ENCODE measurements at places on chromosomes 7 and 10.

- no peak for DNase-seq
These were observed 68.4 kb upstream of the TMEM229A start for GRCh38 chr7:124101173-124101768.

DNA sequence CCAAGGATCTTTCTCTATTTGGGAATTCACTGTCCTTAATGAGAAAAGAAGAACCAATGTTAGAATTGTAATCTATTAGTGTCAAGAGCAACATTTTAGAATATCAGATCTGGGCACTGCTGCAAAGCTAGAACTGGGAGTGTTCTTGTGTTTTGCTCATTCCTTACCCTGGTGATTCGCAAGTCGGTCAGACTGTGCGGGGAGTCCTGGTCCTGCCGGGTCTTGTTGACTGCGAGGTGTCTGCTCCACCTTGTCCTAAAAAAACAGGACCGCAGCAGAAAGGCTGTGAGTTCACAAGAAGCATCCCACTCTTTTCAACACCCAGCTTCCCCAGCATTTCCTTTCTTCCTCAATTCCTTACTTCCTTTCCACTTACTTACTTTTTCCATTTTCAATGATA is 79.0 kb downstream of the GRB10 start:
- DNase-seq, result no peak

- DNase-seq, result no peak
These were observed 32.1 kb upstream of the NMT2 start for GRCh38 chr10:15200626-15201025.

DNA sequence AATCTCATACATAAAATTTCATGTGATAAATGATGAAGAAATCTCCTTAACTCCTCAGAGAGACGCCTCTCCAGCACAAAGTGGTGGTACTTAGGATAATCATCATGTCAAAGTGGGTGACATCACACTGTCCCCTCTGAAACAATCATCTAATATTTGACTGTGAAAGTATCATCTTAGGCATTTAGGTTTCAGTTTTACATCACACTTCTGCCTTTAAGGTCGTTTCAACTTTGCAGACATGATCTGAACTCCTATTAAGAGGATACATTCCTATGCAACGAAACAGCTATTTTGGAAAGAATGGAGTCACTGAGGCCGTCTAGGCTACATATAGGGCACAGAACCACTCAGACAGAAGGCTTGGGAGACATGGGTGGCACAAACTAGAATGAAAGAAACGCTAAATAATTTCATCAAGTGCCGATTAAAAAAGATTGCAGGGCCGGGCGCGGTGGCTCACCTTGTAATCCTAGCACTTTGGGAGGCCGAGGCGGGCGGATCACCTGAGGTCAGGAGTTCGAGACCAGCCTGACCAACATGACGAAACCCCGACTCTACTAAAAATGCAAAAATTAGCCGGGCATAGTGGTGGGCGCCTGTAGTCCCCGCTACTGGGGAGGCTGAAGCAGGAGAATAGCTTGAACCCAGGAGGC is 2.0 kb downstream of the VOPP1 start:
- DNase-seq, result no peak

DNA sequence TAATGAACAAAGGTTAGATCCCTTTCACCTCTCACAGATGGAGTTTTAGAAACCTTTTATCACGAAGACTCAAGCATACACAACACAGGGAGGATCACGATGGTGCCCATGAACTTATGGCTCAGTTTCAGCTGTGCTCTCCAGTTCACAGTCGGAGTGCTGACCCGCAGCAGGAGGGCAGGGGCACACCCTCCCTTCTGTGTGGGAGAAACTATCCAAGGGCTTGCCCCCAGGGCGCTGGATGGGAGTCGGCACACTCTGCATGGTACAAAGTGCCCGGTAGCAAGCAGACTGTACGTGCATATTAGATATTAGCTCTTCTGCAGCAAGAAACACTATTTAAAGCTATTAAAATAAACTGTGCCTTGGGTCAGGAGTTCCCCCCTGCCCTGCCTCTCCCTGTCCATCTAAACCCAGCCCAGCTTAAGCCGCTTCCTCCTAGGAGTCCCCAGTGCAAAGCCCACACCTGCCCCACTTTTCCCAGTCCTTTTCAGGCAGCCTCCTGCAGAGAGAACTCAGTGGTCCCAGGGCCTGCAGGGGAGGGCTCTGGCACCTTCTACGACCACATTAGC is 76.5 kb downstream of the CHST15 start:
- no peak for DNase-seq

GRCh38 chr7:140033779-140034363 is 28.9 kb downstream of the PARP12 start:
- no peak for DNase-seq

DNA sequence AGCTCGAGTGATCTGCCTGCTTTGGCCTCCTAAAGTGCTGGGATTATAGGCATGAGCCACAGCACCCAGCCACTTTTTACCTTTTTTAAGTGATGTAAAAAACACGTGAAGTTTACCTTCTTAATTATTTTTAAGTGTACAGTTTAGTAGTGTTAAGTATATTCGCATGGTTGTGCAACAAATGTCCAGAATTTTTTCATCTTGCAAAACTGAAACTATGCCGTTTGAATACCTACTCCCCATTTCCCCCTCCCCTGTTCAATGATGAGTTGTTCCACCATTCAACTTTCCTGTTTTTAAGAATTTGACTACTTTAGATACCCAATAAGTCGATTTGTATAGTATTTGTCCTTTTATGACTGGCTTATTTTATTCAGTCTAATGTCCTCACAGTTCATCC is 10.9 kb downstream of the NRBF2 start:
- no peak for DNase-seq

All from stimulated activated CD8-positive, alpha-beta memory T cell treated with anti-CD3 and anti-CD28 coated beads, Interleukin-7, amount 100 ng/mL, for 4 hours (primary cell).